ENCODE measurements at places on chromosomes 1 and 21. TPM values are rescaled to one million over a fixed set of nuclear protein-coding genes. Genes with fewer than 3 reads are reported as not detected.

TNNI3K gene
- 0.65 TPM for total RNA-seq

F11R gene
- 7.9 TPM for total RNA-seq

PALMD gene
- 101 TPM for total RNA-seq

MAP3K7CL gene
- total RNA-seq: 15.3 TPM

ATP5PF gene
- 424 TPM for total RNA-seq

LRRC38 gene
- total RNA-seq: 7.0 TPM

TNFRSF1B gene
- 9.9 TPM for total RNA-seq

ANKRD35 gene
- 6.0 TPM for total RNA-seq

LORICRIN gene
- not detected for total RNA-seq

TNFRSF25 gene
- total RNA-seq: 2.6 TPM

Data from psoas muscle (tissue), 8 donors.